CD4-positive, alpha-beta T cell treated with Interferon alpha-2 for 1 hour (primary cell): ENCODE measurements at places on chromosomes 6 and 20.
A peak's percentile ranks its signal among the peaks of the same experiment; 100 is the strongest.

GRCh38 chr6:101396548-101397173, 3.2 kb downstream of the GRIK2 start:
- DNase-seq = peak; percentile 19

DNA sequence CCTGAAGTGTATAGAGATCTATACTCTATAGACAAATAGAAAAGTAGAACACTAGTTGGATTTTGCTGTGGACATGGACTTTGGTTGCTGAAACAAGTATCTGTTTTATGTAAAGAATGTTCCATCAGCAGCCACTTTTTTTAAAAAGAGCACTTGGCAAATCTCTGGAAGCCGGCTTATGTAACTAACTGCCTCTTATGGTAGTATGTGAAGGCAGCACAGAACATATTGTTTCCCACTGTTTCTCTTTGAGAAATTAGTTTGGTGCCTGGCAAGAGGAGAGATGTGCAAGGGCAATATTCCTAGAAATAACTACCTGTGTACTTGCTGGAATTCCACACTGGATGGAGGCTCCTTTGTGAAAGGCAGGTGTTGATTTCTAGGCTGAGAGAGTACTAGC, 242.3 kb upstream of the PREP start:
- DNase-seq = no peak

DNA sequence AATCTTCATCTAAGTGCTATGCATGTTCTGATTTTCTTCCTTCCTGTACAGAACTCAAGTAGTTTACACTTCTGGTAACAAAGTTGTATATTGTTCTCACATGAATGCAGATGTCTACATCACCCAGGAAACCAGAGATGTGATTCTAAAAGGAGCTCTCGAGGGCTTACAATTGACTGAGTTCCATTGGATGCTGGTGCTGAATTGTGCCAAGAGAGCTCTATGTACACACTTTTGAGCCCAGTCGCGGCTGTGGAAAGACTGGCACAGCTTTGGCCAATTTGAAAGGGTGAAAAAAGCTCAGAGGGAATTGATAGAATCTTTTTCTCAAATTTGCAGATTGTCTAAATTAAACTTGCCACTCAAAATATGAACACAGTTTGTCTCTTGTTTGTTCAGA, 340.7 kb downstream of the LMBRD1 start:
- DNase-seq = no peak

DNA sequence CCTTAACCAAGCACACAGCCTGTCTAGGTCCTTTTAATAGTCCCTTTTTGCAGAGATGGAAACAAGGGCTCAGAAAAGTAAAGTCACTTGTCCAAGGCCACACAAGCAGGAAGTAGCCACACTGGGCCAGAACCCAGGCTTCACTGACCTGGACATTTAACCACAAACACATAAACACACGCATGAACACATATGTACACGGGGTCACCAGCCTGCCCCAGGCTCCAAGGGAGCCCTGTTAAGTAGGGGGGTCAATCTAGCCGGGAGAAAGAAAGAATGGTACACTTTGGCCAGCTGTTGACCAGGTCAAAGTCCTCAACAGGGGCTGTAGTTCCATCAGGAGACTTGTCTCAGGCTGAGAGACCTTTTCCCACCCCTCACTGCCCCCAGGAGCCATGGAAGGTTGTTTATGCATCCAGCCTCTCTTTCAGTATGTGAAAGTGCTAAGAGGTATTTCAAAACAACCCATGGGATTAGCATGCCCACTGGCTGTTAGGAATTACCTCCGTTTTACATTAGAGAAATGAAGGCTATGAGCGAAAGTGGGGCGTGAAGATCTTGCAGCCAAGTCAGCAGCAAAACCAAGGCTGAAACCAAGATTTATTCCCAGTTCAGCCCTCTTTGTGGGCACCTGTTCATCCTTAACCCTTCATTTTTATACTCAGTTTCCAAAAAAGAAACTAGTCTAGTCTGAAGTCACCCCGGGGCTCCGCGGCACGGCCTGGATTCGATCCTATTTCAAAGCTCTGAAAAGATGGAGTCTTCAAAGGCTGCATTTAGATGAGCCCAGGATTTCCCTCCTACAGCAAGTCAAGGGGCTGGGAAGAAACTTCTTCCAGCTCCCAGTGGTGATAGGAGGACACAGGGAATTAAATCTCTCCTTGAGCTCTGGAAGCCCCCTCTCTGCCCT, 9.8 kb downstream of the SDC4 start:
- no peak for DNase-seq

DNA sequence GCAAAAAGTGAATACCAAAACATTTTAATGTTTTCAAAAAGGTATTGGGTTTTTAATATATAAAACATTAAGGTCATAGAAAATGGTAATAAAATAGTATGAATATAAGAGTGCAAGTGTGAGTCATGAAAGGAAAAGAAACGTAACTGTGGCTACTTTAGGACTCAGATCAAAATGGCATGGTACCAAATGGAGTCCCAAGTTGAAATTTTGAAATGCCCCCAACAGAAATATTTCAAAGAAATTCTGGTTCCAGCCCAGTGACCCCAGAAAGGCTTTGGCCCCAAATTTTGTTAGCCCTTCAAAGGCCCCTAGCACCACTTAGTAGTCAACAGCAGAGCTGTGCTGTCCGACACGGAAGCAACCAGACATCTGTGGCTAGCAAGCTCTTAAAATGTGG, 6.0 kb downstream of the COL12A1 start:
- no peak for DNase-seq

DNA sequence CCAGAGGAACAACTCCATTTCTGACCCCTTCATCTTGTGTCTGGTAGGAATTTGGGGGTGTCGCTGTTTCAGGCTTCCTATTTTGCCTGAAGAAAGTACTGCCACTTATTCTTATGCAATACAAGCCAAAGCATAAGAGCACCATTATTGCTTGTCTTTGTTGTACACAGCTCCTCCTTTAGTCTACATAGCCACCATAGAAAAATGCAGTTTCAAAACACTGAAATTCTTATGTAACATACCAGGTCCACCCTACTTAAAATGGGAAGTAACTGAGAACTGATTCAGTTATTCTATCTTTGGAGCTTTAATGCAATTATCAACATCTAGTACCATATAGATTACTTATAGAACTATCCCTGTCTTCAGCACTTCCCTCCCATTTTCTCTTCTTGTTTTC, 255.5 kb downstream of the ARHGAP18 start:
- no peak for DNase-seq

GRCh38 chr6:99219788-99220187, 129.7 kb downstream of the FAXC start:
- DNase-seq = no peak

- no peak for DNase-seq
These were observed 33.1 kb downstream of the CDS2 start for GRCh38 chr20:5159928-5160327.

DNA sequence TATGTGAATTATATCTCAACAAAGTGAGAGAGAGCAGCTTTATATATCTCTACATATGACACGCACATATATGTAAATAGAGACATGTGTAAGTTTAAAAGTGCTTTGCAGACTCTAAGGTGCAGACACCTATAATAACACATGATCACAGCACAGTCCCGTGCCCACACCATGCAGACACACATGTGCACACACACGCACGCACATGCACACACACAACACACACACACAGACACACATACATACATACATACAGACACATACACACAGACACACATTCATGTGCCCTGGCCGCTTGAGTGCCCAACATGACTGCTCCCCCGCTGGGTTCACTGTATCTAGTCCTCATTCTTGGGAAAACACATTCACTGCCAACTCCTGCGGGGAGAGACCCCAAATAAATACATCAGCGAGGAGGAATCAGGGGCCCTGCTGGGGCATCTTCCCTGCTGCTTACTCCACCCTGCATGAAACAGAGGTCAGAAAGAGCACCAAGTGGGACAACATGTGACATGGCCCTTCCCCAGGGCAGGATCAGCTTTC, 121.3 kb downstream of the BMP7 start:
- no peak for DNase-seq

DNA sequence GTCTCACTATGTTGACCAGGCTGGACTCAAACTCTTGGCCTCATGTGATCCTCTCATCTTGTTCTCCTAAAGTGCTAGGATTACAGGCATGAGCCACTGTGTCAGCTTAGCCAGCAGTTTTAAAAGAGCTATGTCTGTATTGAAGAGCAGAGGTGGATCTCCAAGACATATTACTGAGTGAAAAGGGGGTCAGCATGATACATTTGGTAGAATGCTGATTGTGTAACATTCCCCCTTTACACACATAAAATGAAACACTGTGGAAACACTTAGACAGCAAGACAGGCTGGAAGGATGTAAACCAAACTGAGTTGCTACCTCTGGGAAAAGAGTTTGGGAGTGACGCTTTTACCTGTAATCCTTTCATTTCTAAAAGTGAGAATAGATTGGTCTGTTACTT, 1.7 kb upstream of the RIPOR3 start:
- DNase-seq = no peak
